ENCODE measurements at places on chromosomes 5 and 9.

DNA sequence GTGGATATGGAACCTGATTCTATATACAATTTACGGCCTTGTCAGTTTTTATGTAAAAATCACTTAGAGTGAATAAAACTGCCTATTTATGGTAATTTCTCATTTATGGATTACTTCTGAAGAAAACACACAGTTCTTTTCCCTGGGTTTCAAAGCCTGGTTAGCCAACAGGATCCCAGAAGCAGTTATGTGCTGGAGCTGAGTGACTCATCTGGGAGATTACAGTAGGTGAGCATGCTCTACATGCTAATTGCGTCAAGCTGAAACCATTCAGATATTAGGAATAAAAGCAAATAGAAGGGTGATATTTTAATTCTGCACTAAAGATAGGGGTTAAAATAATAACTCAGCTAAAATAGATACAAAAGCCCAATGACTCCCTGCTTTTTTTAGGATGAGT, 47.8 kb downstream of the PDE4D start:
- no peak for DNase-seq

GRCh38 chr5:93461756-93462155, 119.3 kb downstream of the NR2F1-AS1 start:
- no peak for DNase-seq

DNA sequence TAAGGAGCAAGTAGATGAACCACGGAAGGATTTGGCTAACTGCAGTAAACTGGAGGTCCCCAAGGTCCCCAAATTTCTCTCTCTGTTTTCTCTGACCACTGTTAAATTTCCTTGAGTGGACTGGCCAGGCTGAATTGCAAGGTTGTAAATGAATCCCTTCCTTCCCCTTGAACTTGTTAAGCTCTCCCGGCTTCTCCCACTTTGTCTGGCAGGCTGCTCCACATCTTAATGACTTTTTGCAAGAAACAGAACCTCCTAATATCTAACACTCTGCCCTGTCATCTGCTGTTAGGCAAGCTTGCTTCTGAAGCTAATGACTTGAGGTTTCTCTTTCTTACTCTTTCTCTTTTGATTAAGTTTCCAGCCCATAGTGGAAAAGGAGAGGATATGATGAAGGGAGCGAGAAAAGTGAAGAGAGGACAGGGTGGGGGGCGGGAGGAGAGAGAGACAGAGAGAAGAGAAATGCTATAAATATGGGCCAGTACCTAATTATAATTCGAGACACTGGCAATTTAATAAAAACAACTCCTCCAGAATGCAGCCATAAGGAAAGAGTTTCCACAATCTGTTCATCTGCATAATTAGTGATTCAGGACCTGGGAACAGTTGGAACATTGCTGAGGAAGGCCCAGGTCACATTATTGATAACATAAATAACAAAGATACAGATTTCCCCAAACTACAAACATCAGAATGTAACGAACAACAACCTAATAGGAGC, 437.3 kb upstream of the MPDZ start:
- DNase-seq: no peak

GRCh38 chr5:158700231-158701006, 399.3 kb downstream of the EBF1 start:
- no peak for DNase-seq

DNA sequence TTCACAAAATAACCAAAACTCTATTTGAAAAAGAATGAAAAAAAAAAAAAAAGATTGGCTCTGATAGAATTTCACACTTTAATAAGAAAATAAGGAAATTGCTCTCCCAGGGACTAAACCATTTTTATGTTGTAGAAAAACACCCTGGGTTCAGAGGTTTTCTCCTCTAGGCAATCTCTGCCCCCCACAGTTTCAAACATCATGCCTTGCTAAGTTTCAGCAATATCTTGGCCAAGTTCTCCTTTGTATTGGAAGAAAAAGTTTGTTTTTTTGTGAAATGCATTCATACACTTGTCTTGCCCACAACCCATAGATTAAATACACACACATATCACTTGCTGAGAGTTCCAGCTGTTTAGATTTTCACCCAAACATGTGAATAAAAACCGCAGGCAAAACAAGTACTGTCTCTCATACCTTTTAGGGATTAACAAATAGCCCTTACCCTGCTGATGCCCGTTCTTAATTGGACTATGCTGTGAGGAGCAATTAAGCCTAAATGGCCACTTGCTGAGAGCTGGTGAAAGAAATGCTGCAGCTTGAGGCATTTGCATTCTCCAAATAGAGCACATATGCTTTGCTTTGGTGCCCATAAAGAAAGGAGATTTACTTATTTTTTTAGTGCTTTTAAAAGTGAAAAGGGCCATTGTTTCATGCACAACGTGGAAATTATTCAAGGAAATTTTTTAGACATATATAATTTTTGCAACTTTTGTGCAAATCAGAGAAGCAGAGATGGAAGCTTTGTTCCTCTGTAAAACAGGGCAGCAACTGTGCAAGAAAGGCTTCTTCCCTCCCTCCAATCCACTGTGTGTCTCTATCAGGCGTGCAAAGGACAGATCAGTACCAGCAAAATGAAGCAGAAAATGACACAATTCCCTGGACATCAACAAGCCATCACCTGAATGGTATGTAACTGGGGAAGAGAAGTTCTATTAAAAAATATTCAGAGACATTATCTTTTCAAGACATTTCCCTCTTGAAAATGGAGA, 262.4 kb upstream of the KIF2A start:
- DNase-seq: no peak
